Epithelial cell of esophagus (primary cell): ENCODE measurements at places on chromosomes 3 and 15.
A peak's percentile ranks its signal among the peaks of the same experiment; 100 is the strongest.

- DNase-seq: no peak
Observed at GRCh38 chr15:78453447-78453846, 15.4 kb downstream of the IREB2 start.

- DNase-seq: peak; percentile 68
Observed at GRCh38 chr15:73265536-73266153, 103.1 kb downstream of the HCN4 start.

- no peak for DNase-seq
Observed at GRCh38 chr15:58432401-58432800, 610 bp downstream of the LIPC start.

DNA sequence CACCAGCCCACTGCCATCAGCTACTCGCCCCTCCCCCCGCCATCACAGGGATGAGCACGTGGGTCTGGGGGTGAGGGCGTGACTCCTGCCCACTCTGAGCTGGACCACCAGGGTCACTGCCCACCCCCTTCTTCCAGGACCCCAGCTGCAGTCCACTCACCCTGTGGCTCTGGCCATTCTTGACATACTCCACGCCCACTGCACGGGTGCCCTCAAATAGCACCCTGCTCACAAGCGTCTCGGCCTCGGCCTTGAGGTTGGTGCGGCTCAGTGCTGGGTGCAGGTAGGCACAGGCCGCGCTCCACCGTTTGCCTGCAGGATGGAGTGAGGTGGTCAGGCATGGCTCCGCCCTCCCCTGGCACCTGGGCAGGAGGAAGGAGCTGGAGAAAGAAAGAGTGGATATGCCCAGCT lies 23.9 kb downstream of the CHDH start:
- DNase-seq: no peak

- no peak for DNase-seq
Observed at GRCh38 chr15:42449770-42450424, 41.0 kb downstream of the ZNF106 start.

- no peak for DNase-seq
Observed at GRCh38 chr3:34969513-34969912, 669.8 kb upstream of the ARPP21 start.

GRCh38 chr3:50665081-50665840 lies 9.5 kb upstream of the DOCK3 start:
- no peak for DNase-seq

DNA sequence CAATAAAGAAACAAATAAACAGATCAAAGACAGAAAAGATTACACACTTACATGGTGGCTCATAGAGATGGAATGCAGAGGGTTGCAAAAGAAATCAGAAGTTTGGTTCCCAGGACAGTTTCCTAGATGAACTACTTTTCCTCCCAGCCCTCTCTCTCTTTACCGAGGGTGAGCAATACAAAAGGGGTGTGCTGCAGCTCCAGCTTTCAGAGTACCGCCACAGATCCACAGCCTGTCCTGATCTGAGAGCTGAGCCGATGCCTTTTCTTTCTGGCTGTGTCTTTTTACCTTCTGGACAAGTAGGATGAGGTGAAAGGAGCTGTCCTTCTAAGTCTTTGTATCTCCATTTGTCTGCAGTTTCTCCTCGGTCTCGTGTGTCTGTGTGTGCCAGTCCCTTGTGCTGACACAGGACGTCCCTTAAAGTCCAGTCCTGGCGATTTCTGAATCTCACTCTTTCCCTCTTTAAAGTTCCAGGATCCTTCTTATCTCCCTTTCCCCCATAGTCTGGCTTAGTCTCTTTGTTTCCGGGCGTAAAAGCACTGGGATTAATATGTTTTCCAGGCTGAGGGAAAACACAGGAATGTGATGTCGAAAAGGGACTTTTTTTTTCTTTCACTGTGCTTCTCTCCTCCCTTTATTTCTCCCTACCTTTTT lies 540 bp downstream of the CCDC80 start:
- peak; percentile 91 for DNase-seq

- no peak for DNase-seq
Observed at GRCh38 chr15:40309344-40309862, 1.7 kb upstream of the PLCB2 start.

GRCh38 chr15:70995383-70995970 lies 102.9 kb downstream of the LRRC49 start:
- no peak for DNase-seq

DNA sequence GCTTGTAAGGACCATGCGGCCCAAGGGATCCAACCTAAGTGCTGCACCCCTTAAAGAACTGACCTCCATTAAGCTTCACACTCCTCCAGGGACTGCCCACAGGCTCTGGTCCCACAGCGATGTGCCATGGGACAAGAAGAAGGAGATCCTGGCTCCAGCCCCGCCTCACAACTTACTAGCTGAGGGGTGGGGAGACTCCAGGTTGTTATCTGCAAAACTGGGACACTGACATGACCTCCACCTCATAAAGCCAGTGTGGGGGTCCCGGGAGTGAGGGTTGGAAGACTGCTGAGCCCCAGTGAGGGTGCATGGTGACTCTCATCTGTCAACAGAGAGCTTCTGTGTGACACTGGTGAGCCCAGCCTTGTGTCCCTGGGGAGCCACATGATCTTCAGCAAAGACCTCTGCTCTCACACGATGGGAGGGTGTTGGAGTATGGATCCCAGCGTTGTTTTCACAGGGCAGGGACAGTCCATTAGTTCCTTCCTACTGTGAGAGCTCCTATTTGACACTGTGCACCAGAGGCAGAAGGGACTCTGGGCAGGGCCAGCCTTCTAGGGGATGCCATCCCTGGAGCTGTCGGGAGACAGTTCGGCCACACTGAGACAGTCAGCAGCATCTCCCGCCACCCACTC lies 26.7 kb downstream of the EAF1 start:
- DNase-seq: no peak

GRCh38 chr3:38662544-38662943 lies 13.1 kb upstream of the SCN5A start:
- peak; percentile 73 for DNase-seq

GRCh38 chr3:160856450-160856849 lies 100.4 kb downstream of the PPM1L start:
- no peak for DNase-seq

- peak; percentile 7 for DNase-seq
Observed at GRCh38 chr3:193711964-193712598, 119.1 kb downstream of the OPA1 start.

DNA sequence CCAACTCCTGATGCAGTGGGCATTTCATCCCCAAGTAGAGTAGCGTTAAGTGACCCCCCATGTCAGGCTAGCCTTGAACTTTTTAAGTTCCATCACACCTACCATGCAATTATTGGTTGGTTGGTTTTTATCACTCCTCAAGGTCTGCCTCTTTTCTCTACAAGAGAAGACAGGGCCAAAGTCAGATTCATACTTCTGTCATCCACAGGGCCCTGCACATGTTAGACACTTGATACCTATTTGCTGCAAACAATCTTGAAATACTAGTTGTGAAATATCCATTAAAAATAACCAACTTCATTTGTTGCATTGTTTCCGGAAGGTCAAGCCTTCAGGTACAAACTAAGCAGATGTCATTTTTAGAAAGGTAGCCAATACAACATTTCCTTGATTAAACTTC lies 1.2 kb downstream of the CMSS1 start:
- peak; percentile 12 for DNase-seq

- DNase-seq: no peak
Observed at GRCh38 chr15:52856286-52856685, 66.2 kb upstream of the ONECUT1 start.

DNA sequence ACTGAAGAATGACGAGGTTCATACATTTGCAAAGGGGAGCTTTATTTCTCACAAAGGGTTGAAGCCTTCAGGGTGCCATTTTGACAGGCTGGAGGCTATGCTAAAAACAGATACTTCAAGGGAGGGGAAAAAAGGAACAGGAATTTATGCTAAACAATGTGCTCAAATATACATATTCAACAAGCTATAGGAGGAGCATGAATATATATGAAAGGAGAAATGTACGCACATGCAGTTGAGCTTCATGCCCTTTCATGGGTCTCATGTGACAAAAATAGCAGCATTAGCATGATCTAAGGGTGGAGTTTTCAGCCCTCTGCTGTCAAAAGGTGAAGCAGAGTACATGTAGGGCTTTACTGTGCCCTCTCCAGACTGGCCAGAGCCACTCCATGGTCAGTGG lies 44.3 kb upstream of the FSIP1 start:
- no peak for DNase-seq

DNA sequence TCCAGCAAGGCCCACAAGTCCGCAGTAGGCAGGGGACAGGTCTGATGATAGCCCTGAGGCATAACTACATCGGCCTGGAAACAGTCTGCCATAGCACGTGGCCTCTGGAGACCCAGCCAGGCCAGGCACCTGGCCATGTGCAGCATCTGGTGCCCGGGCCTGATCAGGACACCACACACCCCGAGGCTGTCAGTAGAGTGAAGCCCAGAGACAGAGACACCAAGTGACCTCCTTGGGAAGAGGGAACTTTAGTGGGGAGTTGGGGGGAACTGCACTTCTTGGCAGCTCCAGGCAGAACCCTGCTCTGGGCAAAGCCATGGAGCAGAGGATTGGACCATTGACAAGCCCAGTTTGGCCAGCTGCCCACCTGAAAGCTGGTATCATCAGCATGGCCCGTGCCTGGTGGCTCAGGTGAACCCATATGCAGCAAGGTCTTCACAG lies 1.2 kb downstream of the SHISA5 start:
- no peak for DNase-seq

DNA sequence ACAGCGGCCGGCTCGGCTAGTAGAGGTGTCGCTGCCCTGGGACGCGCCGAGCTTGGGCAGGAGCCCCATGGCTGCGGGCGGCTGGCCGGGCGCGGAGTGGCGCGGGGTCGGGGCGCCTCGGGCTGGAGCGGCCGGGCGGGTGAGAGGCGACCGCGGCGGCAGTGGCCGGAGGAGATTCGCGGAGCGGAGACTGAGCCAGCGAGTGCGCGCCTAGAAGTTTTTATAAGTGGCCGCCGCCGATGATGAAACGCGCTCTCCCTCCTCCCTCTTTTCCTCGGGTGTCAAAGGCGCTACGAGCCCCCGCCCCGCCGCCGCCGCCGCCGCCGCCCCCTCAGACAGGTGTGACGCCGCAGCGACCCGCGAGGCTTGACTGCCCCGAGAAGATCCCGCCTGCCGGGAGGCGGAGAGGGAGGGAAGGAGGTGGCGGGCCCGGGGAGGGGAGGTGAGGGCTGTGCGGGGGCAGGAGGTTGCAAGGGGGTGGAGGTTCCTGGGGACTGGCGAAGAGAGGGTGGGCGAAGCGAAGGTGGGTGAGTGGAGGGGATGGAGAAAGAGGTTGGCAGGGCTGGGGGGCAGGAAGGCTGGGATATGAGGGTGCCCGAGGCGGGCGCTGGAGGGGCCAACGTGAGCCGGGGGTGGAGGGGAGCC lies at the start of gene SLCO2A1:
SLCO2A1 (minus strand) TSS at position 192 of the 645 bp plus-strand sequence; CDS start at position 69, 123 bp downstream.
- peak; percentile 40 for DNase-seq

DNA sequence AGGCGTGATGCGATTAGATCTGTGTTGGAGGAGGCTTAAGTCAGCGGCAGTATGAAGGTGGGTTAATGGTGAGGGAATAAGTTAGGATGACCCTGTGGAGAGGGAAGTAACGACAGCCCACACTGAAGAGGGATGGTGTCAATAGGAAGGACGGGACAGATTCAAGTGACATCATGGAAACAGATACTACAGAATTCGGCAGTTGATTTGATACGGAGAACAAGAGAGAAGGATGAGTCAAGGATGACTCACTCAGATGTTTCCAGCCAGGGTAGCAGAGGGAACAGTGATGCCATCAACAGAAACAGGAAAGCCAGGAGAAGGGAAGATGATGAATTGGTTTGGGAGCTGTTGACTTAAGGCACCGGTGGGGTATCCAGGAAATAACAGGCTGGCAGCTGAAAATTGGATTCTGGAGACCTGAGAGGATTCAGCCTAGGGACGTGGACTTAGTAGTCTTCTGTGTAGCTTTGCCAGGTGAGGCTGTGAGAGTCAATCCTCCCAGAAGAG lies 38.0 kb downstream of the SHC4 start:
- DNase-seq: peak; percentile 94

DNA sequence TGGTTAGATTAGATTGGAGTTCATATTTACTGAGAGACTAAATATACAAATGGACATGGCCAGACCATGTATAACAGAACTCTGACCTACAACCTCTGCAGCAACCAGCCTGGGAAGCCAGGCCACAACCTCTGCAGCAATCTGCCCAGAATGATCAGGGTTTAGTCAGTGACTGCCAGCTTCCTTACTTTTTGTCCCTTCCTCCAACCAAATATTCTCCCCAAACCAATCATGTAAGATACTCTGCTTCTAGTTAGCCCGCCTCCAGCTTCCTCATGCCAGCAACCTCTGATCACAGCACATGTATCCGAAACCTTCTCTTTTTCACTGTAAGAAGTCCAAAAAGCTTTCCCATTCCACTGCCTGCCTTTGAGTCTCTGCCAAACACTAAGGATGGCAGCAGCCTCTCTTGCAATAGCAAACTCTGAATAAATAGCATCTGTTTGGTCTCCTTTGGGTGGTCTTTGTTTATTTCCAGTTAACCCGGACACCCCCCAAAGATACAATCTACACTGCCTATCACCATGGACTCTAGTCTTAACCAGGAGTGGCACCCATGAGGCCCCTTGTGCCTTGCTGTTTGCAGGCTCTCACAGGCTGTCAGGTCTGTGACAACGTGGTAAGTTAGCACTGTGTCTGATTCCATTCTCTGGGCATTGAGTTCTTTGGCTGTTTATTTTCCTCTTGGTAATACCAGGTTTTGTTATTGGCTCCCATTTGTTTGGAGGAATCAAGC lies 102.2 kb downstream of the ERC2 start:
- no peak for DNase-seq

DNA sequence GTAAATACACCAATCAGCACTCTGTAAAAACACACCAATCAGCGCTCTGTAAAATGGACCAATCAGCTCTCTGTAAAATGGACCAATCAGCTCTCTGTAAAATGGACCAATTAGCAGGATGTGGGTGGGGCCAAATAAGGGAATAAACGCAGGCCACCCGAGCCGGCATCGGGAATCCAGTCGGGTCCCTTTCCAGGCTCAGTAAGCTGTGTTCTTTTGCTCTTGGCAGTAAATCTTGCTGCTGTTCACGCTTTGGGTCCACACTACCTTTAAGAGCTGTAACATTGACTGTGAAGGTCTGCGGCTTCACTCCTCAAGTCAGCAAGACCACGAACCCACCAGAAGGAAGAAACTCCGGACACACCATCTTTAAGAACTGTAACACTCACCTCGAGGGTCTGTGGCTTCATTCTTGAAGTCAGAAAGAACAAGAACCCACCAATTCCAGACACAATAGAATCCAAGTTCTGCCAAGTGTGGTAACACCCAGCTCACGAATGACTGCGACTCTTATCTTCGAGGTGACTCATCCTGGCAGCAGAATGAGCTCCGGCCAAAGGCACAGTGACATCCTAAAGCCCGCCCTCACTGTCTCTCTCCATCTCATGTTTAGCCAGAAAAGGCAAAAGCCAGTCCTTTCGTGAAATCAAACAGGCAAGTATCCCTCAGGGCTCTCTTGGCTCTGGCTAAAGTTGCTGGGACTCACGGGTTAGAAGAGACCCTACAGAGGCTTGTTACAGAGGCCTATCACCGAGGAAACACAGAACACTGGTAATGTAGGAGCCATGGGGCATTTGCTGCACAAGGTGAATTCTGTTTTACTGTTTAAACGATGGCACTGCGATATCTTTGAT lies 155.2 kb downstream of the FAM43A start:
- DNase-seq: peak; percentile 24

- no peak for DNase-seq
Observed at GRCh38 chr3:46574243-46574646, 8.1 kb upstream of the LRRC2 start.
